ENCODE measurements at places on chromosomes 7 and 10.

DNA sequence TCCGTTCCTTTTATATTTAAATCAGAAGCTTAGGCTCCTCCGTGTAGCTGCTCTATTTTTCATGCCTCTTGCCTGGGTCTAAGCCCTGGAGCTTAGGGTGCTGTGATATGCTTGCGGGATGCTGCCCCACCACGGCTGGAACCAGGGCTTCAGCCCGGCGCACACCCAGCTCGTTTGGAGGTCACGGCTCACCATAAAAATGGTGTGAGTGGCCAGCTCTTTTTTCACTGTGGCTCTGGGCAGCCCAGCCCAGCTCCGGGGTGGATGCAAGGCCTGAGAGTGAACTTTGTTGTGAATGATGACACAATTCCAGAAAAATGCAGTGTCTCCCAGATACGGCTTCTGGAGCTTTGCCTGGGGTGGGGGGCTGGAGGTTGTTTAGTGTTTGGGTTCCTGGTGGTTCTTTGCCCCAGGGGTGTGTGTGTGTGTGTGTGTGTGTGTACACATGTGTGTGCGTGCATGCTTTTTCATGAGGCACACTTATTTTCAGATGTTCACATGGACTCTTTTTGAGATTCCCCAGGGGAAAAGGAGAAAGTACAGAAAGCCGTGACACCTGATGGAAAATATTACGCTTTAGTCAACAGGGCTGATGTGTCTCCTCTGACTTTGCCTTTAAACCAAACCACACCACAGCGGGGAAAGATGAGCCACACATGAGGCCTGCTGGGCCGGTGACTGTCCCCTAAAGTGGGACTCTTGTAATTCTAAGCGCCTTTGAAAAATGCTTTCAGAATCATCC lies 46.2 kb downstream of the GRK5 start:
- peak; percentile 98 for DNase-seq

- peak; percentile 11 for DNase-seq
Observed at GRCh38 chr10:59750155-59750945, 2.9 kb downstream of the MRLN start.

DNA sequence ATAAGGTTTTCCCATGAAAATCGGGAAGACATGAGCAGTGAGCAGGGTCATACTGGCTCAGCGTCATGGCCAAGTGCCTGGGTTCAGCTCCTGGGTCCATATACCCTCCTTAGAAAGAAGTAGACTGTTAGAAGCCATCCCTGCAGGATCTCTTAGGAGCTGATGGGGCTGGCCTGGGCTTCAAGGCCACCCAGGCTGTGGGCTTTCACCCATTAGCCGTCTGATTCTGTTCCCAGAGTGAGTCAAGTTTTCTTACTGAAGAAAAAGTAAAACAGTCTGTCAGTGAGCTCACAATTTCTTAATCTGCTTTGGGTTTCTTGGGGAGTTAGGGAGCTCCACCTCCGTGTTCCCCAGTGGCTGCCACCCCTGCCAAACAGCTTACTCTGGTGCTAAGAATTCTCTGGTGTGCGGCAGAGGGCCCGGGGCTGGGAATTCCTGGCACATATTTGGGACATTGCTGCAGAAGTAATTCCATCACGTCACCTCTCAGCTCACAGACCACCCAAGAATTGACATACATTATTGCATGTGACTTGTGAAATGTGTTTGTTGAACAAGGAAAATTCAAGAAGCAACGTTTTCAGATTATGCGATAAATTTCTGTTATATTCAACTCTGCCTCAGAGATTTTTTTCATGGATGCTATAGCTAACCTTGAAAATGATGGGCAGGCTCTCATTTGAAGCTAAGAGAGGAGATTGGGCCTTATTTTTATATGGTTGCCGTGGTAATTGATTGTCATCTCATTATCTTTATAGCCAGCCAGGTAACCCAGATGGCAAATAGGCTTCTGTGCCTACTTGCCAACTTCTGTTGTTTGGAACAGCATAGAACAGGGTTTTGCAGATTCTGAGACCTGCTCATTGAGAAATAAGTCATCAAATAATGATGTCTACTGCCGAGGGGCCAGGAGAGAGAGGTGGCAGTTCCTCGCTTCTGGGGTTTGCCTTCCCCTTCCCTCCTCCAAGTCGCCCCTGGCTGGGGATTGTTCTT lies 166.4 kb downstream of the CHN2 start:
- DNase-seq: no peak

DNA sequence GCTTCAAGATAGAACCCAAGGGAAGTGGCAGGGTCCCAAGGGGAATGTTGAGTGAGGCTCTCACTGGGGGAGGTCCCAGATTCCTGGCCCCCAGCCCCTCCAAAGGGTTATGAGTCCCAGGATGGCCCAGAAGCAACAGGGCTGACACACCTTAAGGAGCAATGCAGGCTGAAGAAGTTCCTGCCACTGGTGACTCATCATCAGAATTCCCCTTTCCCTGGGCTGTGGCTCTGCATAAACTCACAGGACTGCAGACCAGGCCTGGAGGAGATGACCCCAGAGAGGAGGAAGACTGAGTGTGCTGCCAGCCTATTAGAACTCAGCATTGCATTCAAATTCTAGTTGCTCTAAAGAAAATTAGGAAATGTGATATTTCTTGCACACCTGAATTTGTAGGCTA lies 126.7 kb downstream of the DPP6 start:
- DNase-seq: no peak

GRCh38 chr10:83553366-83553765 lies 585.9 kb upstream of the GHITM start:
- no peak for DNase-seq

GRCh38 chr7:50185208-50185607 lies 92.2 kb upstream of the ZPBP start:
- DNase-seq: no peak

- no peak for DNase-seq
Observed at GRCh38 chr7:77908664-77909063, 110.1 kb downstream of the PHTF2 start.

DNA sequence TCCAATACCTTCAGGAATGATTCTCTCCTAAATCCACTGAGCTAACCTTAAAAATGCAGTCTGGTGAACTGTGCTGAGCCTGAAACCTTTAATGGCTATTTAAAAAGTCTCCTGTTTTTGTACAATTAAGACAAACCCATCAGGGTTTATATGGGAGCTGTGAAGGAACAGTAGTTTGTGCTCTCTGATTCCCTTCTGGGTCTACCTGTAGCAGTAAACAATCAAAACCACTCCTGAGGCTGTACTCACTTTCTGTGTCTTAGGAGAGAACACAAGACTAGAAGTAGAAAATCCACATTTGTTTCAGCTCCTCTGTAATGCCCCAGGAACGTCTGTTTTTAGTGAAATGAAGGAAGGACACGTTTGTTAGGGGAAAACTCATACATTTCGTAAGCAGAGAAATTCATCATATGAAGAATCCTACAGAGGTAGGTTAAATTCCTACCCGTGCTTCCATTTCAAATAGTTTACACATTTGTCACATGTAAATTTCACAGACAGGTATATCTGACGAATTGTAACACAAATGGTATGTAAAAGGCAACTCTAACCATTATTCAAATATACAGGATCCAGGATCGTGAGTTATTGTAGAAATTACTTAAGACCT lies 2.6 kb downstream of the CUX1 start:
- DNase-seq: no peak

GRCh38 chr7:157441023-157441399 lies 104.2 kb downstream of the DNAJB6 start:
- no peak for DNase-seq
